Activated CD4-positive, alpha-beta memory T cell treated with anti-CD3 and anti-CD28 coated beads for 36 hours (primary cell): ENCODE measurements at places on chromosomes 7 and 10.

GRCh38 chr7:139915268-139915863, 86.3 kb downstream of the TBXAS1 start:
- H3K36me3 ChIP-seq = peaks cover 4% of the 10 kb centered on the region
- no peak overlapping the region for H3K4me3 ChIP-seq
- no peak overlapping the region for H3K27ac ChIP-seq
- H3K27me3 ChIP-seq = peaks cover 2% of the 10 kb centered on the region

DNA sequence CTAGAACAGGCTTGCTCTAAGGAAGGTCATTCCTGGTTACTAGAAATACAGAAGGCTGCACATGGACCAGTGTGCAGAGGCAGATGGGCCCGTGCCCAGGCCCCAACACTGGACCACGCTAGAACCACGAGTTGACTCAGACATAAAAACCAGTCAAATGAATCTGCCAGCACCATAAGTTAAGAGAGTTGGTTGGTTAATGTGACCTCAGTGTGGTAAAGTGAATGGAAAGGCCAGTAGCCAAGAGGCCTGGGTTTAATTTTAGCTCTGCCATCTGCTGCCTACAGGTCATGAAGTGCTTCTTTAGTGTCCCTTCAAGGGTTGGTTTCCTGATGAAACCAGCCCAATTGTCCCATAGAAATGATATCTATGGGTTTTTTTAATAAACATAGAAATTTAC, 329.6 kb upstream of the NRP1 start:
- H3K4me3 ChIP-seq = no peak overlapping the region
- no peak overlapping the region for H3K27ac ChIP-seq
- H3K36me3 ChIP-seq = no peaks in the 10 kb centered on the region
- H3K27me3 ChIP-seq = peaks cover 17% of the 10 kb centered on the region

DNA sequence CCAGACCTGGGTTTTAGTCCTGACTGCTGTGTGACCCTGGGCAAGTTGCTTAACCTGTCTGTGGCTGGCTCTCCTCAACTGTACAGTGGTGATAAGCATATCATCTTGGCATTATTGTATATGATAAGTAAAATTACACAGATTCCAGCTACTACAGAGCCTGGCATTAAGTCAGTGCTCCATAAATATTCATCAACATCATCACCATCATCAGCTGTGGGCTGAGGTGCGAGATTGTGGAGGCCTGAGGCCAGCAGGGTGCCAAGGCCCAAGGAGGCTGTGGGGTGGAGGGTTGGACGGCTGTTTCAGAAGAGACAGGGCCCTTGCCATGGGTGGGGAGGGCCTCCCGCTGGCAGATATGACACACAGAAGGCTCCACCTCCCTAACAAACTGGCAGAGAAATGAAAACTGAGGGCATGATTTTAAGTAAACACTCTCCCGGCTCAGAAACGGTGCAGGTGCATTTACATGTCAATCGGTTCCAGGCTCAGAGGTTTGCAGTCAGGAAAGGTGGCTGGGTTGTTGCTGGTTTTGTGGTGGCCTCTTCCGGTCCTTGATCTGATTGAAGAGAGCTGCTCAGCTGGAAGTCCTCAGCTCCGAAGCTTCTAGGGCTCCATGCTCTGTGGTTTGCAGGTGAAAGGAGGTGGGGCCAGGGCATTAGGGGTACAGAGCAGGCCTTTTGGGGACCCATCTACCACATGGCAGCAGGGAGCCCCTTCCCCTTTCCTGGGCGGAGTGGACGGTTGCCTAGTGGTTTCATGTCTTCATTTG, 10.2 kb downstream of the CRYGN start:
- H3K36me3 ChIP-seq = no peaks in the 10 kb centered on the region
- DNase-seq = peak; percentile 72
- peaks cover 44% of the 10 kb centered on the region for H3K4me1 ChIP-seq
- no peaks in the 10 kb centered on the region for H3K27me3 ChIP-seq

DNA sequence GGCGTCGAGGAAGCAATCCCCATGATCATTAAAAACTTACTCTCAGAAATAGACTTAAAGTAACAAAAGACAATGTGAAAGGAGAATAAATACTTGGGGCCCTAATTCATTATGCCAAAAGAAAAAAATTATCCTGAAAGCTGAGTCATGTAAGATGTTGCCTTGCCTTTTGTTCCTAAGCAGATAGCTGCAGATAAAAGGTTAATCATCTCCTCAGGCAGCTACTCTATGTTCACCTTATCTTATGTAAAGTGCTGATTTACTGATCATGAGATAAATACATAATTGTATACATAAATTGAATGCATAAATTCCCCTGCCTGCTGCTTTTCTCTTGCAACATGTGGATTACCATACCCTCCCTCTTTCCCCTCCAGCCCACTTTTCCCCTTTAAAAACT, 28.1 kb upstream of the CREB3L2 start:
- peaks cover under 1% of the 10 kb centered on the region for H3K36me3 ChIP-seq
- no peaks in the 10 kb centered on the region for H3K4me1 ChIP-seq
- no peak for DNase-seq
- no peak overlapping the region for H3K27ac ChIP-seq
- H3K4me3 ChIP-seq = no peak overlapping the region

GRCh38 chr10:48923748-48924147, 15.9 kb downstream of the LRRC18 start:
- DNase-seq = no peak
- H3K27me3 ChIP-seq = peaks cover 4% of the 10 kb centered on the region
- H3K36me3 ChIP-seq = no peaks in the 10 kb centered on the region
- no peak overlapping the region for H3K27ac ChIP-seq
- no peak overlapping the region for H3K4me3 ChIP-seq

DNA sequence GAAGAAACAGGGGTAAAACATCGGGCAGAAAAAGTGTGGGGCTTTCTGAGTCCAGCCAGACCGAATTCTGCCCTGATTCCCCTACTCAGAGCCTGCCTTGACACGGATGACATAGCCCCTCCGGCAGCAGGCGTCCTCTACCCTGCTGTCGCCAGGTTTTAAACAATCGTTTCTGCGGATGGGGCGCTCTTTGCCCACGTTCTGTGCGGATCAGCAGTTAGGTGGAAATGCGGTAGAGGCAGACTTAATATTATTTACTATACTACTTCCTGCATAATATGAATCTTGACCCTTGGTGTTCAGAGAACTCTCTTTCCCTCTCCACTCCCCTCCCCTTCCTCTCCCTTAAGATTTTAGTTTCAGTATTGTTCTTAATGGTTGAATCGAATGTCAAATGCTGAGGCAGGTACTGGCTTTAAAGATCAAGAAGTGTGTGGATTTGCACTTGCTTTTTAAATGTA, 2.4 kb downstream of the GATA3 start:
- H3K27me3 ChIP-seq = peaks cover 13% of the 10 kb centered on the region
- DNase-seq = peak; percentile 78
- H3K4me1 ChIP-seq = peaks cover 57% of the 10 kb centered on the region
- peaks cover 73% of the 10 kb centered on the region for H3K36me3 ChIP-seq

GRCh38 chr10:12455766-12456165, 106.4 kb downstream of the CAMK1D start:
- no peaks in the 10 kb centered on the region for H3K36me3 ChIP-seq
- DNase-seq = no peak
- no peak overlapping the region for H3K4me3 ChIP-seq
- no peaks in the 10 kb centered on the region for H3K27me3 ChIP-seq

GRCh38 chr7:44131173-44132029, 8.1 kb upstream of the POLD2 start:
- no peak for DNase-seq
- H3K27me3 ChIP-seq = no peaks in the 10 kb centered on the region
- H3K4me1 ChIP-seq = no peaks in the 10 kb centered on the region
- no peaks in the 10 kb centered on the region for H3K36me3 ChIP-seq
- no peak overlapping the region for H3K4me3 ChIP-seq
- no peak overlapping the region for H3K27ac ChIP-seq

DNA sequence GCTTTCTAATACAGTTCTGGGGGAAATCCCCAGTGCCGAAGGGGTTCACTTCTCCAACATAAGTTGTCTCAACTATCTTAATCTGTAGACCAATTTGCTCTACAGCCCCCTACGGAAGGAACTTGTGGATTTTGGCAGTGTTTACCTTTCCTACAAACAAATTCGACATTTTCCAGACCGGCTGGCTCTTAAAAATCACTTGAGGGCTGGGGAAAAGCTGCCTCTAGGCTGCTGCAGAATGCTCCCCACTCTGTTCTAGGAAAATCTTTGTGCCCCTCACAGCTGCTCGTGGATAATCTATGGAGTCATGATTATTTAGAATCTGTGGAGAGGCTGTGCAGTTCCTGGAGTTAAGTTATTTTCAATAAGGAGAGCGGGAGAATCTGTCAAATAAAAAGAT, 474.6 kb upstream of the FZD8 start:
- no peak overlapping the region for H3K27ac ChIP-seq
- H3K4me1 ChIP-seq = no peaks in the 10 kb centered on the region
- H3K27me3 ChIP-seq = no peaks in the 10 kb centered on the region

DNA sequence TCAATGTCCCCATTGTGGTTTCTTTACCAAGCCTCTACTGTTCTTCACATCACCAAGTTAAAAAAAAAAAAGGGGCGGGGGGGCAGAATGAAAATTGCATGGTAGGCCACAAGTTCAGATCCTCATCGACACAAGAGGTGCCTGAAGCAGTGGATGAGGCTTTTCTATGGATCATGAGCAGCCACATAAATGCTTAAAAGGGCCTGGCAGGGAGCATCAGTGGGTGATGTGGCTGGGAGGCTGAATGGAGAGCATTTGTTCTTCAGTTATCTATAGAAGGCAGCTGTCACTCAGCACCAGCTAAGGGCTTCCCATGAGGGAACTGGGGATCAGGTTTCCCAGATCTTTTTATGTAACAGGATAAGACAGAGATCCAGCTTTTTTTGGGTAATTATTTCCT, 117.9 kb downstream of the CFTR start:
- no peaks in the 10 kb centered on the region for H3K27me3 ChIP-seq
- DNase-seq = no peak
- no peaks in the 10 kb centered on the region for H3K36me3 ChIP-seq
- no peaks in the 10 kb centered on the region for H3K4me1 ChIP-seq
- no peak overlapping the region for H3K27ac ChIP-seq
- no peak overlapping the region for H3K4me3 ChIP-seq

DNA sequence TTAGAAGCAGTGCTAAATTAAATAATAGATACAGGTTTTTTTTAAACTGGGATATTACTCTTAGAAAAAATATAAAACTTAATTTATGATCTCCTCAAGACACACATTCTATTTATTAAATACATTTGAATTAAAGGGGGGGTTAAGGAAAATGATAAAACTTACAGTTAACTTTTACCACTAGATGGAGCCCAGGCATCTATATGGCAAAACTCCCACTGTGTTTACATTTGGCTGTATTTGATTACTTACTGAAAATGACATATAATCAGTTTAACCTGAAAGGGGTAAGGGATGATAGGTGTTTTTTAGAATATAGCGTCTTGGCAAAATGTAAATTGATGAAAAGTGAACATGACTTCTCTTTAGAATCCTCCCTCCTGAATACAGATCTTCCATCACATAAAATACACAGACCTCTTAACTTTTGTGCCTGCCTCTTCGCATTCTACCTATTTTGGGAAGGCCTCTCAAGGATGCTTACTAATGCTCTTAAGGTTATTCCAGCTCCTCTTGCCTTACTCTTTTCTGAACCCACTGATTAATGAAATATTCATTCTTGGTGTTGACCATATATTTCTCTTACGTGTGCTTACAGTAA, 235.7 kb downstream of the AGMO start:
- no peaks in the 10 kb centered on the region for H3K36me3 ChIP-seq
- H3K4me1 ChIP-seq = no peaks in the 10 kb centered on the region
- H3K27ac ChIP-seq = no peak overlapping the region
- no peak overlapping the region for H3K4me3 ChIP-seq
- no peak for DNase-seq
- H3K27me3 ChIP-seq = no peaks in the 10 kb centered on the region

DNA sequence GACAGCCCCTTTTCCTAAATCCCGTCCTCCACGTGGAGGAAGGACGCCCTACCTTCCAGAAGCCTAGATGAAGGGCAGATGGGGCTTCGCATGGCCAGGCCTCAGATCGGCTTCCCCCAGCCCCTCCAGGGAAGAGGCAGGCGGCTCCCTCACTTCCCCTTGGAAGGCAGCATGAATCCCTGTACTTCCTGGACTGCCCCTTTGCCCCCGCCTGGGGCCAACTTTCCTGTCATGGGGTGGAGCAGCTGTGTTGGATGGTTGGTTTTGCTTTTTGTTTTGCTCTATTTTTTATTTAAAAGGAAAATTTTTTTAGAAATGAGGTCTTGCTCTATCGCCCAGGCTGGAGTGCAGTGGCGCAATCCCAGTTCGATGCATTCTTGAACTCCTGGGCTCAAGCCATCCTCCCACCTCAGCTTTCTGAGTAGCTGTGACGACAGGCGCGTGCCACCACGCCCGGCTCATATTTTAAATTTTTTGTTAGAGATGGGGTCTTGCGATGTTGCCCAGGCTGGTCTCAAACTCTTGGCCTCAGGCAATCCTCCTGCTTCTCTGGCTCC, 27.2 kb downstream of the GTF2IRD1 start:
- H3K27me3 ChIP-seq = peaks cover 3% of the 10 kb centered on the region
- H3K4me3 ChIP-seq = no peak overlapping the region
- H3K27ac ChIP-seq = no peak overlapping the region
- no peak for DNase-seq
- no peaks in the 10 kb centered on the region for H3K4me1 ChIP-seq

- H3K27me3 ChIP-seq = peaks cover 2% of the 10 kb centered on the region
- H3K36me3 ChIP-seq = no peaks in the 10 kb centered on the region
- H3K4me1 ChIP-seq = no peaks in the 10 kb centered on the region
- H3K27ac ChIP-seq = no peak overlapping the region
- no peak for DNase-seq
Measured at GRCh38 chr10:25758041-25758457, 176.0 kb upstream of the MYO3A start.

DNA sequence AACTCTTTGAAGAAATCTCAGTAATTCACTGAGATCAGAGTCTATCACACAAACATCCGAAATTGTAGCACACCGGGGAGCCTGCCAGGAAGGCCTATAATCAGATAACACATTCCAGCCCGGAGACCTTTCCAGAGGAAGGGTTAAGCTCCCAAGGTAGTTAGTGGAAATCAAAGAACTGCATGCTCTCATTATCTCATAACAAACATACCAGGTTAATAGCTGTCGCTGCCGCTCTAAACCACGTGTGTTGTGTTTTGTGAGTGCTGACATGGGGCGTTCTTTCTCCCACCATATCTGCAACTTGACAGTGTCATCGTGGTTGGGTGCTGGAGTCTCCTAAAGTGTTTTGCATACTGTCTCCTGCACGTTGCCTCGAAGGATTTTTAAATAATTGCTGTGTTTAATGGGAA, 120.7 kb upstream of the CARD11 start:
- DNase-seq = no peak
- peaks cover 9% of the 10 kb centered on the region for H3K27me3 ChIP-seq
- no peaks in the 10 kb centered on the region for H3K4me1 ChIP-seq
- H3K4me3 ChIP-seq = no peak overlapping the region
- H3K36me3 ChIP-seq = no peaks in the 10 kb centered on the region

DNA sequence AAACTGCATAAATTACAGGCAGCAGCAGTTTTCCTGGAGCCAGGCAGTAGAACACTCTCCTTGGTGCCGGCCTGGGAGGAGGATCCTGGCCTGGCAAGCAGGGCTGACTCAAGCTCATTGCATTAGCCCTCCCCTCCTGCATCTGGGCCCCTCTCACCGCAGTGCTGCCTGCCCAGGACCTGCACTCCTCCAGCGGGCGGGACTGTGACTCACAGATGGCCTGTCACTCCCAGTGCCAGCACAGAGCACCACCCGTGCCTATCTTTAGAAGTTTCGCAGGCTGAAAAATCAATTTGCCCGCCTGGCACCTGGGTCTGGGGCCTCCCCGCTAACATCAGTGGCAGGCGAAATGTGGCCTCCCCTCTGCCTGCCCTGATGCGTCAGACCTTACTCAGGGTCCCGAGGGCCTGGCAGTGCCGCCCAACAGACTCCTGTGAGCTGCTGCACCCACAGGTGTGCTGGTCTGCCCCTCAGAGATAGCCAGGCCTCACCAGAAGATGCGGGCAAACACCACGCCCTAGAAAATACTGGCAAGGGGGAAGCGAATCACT, 123.8 kb downstream of the KCNMA1 start:
- no peak overlapping the region for H3K27ac ChIP-seq
- no peaks in the 10 kb centered on the region for H3K36me3 ChIP-seq
- no peaks in the 10 kb centered on the region for H3K27me3 ChIP-seq
- H3K4me1 ChIP-seq = no peaks in the 10 kb centered on the region
